T follicular helper cell (primary cell): ENCODE measurements at places on chromosomes 13 and 19.

GRCh38 chr13:111971891-111972780, 94.8 kb upstream of the SOX1 start:
- DNase-seq = no peak

GRCh38 chr19:49441960-49442350, 628 bp upstream of the SLC17A7 start:
- no peak for DNase-seq

DNA sequence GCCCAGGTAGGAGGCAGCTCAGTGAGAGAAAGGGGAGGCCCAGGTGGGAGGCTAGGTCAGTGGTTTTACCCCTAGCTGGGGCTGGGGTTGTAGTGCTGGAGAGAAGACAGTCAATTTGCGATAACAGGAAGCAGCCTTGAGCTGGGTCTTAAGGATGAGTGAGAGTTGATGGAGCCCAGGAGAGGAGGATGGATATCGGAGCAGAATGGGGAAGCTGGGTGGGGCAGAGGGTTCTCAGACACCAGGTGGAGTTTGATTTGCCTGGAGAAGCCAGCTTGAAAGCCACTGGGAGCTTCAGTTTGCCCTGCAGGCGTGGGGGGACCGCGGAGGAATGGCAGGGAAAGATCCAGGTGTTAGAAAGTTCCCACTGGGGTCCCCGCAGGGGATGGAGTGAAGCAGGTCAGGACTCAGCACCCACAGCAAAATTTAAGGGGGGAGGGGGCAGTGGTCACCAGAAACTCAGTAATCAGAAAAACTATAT, 836 bp upstream of the CDC42EP5 start:
- no peak for DNase-seq

GRCh38 chr19:11261971-11262839, at the start of gene DOCK6:
Gene DOCK6, minus strand, starts transcription at chr19:11262524. Its CDS starts 84 bp downstream, at chr19:11262440.
- no peak for DNase-seq

DNA sequence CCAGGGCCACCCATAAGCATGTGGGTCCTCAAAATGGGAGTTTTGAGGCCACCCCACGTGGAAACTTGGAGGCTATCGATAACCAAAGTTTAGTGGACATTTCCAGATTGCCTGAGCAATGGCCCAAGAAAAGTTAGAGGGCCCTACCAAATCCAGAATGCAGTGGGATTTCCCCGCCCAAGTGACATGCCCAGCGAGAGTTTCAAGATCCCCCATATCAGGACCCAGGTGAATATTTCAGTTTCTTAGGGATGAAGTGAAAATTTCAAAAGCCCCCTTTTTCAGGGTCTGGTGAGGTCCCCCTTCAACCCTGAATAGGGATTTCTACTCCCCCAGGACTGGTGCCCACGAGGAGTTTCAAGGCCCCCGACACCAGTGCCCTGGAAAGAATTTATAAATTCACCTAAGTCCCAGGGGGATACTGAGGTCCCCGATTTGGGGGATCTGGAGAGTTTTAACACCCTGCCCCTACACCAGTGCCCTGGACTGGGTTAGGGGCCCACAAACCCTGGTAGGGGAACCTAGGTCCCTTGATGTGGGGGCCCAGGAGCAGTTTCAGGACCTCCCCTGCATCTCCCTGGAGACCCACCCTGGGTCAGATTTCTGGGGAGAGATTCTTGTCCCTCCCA, 695 bp downstream of the BST2 start:
- no peak for DNase-seq

DNA sequence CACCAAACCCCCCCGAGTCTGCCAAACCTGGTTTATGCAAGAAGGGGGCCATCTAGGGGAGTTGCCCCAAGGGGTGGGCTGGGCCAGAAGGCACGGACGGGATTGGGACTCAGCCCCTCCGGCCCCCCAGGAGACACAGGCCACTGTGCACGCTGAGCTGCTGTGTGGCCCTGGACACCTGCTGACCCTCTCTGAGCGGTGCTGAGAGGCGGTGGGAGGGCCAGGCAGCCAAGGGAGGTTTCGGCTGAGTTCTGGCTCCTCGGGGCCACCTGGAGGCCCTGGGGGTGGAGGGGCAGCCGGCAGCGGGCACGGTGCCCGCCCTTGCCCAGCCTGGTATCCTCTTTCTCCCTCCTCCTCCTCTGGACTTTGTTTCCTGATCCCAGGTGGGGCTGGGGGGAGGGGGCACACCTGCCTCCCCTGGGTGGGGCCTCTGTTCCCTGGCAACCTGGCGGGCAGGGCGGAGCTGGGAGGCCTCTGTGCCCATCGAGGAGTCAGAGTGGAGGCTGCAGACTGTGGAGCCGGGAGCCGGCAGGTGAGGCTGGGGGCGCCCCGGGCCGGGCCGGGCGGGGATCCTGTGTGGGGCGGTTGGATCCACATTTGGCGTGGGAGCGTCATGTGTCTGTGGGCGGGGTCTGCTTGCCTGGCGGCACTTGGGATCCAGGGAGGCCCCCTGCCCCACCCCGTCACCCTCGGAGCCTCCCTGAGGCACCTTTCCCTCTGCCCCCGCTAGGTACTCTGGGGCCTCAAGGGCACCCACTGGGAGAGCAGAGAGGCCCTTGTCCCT, at the start of gene MISP:
MISP (plus strand) TSS at position 473 of the 784 bp plus-strand sequence. CDS start 5,835 bp downstream, outside the sequence.
- DNase-seq = no peak

DNA sequence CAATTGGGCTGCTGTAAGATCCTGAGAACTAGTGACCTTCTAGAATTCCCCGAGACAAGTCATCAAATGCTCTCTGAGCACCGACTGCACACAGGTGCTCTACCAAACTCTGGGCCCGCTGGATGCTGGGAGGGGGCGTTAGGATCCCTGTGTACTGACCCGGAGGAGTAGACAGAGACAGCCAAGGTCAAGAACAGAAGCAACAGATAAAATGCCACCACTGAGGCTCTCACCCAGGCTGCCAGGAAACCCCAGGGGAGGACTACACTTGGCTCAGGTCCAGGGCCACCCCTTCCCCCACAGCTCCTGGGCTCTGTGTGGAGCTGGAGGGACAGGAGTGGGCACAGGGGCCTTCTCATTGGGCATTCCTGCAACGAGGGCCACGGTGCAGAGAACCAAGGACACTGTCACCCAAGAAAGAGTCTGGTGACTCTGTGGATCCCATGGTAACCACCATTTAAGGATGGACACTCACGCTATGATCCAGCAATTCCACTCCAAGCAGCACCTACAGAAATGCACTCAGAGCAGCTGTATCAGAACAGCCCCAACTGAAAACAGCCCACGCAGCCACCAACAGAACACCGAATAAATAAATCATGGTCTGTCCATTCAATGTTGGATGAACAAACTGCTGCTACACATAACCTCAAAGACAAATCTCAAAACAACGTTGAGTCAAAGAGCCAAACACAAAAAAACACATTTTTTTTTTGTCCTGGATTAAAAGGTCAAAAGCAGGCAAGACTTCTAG, 16.8 kb upstream of the SLC35E1 start:
- DNase-seq = no peak

DNA sequence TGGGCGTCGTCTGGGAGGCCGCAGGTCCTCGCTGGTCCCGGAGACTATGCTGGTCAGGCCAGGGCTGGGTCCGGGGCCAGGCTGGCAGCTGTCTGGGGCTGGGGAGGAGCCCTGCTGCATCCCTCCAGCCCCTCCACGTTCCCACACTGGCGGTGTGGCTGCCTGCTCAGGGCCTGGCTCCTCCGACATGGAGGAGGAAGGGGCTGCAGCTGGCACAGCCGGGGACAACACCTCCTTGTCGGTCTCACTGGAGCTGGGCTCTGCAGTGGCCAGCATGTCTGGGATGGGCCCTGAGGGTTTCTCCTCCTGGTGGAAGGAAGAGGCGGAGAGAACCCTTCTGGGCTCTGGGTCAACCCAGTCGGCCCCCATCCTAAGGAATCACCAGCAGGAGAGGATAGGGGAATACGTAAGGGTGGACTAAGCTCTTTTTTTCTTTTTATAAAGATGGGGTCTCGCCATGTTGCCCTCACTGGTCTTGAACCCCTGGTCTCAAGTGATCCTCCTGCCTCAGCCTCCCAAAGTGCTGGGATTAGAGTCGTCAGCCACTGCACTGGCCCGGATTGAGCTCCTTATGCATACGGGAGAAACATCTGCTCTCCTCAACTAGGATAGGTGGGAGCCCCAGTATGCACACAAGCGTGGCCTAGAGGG, 806 bp downstream of the ZNF414 start:
- DNase-seq = no peak

- DNase-seq = no peak
Measured at GRCh38 chr13:106774621-106775020, 206.7 kb upstream of the ARGLU1 start.

DNA sequence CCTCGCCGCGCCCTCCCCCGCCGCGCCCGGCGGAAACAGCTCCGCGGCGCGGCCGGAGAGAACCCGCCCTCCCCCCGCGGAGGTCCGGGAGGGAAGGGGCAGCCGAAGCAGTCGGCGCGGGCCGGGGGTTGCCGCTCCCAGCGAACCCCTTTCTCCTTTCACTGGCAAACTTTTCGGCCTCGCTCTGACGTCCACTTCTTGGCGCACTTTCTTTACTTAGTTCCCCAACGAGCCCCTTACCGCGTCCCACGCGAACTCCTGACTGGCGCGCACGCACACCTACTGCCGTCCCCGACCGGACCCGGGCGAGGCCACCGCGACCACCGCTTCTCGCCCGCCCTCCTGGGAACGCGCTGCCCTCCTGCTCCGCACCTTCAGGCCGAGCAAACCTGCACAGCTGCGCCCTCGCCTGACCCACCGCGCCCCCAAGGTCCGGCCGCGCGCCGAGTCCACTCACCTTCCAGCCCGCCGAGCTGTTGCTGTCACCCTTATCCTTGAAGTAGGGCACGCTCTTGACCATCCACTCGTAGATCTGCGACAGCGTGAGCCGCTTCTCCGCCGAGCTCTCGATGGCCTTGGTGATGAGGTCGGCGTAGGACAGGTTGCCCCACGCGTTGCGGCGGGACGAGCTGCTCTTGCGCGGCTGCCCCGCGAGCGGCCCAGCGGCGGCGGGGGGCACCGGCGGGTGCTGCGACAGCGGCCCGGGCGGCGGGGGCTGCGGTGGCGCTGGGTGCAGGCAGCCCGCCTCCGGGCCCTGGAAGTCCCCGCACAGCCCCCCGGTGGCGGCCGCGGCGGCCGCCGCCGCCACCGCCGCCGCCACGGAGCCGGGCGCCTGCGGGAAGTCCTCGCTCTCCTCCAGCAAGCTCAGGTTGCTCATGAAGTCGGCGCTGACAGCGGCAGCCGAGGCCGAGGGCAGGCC, 1.1 kb downstream of the FOXO1 start:
- peak; percentile 26 for DNase-seq

GRCh38 chr13:98809345-98809777, 56.9 kb upstream of the SLC15A1 start:
- DNase-seq = no peak

DNA sequence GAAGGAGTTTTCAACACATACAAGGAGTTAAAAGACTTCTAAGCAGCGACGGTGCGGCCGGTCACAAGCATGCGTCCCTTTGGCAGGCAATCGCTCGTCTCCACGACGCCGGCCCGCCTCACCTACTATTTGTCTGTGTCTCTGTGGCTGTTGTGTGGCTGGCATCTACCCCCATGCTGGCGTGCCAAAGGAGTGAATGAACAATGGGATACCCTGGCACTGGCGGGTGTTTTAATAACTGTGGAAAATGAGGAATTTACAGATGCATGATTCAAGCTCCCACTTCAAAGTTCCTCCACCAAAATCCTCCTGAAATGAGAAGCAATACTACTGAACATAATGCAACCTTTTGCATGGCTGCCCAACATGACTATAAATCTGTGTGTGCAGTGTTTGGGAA, 176.6 kb downstream of the KLF5 start:
- DNase-seq = no peak

GRCh38 chr19:19033176-19033425, 216 bp downstream of the SUGP2 start:
- DNase-seq = no peak

GRCh38 chr13:112740502-112741131, 50.8 kb downstream of the ATP11A start:
- DNase-seq = no peak

DNA sequence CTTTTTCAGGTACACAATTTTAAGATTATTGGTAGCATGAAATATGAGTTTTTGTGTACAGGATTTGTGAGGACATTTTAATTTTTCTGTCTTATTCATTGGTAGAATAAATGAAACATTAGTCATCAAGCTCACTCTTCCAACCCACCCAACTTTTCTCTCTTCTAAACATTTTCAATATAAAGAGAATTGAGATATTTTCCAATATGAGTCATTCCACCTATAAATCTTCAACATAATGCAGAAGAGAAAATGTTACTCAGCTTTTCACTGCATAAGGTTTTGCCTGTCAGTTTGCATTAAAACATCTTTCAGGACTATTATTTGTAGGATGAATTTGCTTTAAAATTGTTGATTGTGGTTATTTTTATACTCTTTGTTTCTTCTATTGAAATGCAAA, 330.7 kb downstream of the PCDH20 start:
- DNase-seq = no peak
